ENCODE measurements at places on chromosomes 5 and 9.

DNA sequence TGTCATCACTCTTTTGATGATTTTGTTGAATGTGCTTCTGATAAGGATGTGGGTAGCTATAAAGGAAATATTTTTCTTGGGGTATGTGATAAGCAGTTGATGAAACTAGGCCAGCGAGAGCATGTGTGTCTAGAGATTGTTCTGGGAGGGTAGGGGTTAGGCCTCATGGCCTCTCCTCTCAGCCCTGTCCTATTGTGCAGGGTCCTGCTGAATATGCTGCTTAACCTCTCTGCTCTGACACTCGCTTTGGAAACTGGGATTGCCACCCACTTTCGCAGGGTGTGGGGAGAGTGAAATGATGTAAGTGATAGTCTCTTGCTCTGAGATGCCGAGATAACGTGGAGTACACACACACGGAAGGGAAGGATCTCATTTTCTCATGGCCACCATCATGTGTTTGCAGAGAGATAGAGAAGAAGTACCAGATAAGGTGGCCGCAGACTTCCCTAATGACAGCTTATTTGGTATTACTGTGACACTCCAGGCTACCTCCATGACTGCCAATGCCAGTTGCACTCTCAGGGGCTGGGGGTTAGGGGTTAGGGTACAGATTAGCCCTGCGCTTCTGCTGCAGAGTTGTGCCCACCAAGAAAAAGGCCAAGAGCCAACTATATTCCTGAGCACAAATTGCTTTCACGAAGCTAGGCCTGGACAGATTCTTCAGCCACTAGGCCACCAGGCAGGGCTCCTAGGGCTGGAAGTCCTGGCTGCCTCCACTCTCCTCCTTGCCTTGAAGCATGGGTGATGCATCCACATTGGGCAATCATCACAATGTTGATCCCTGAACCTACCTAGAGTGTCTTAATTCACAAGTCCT, 25.2 kb upstream of the TNFAIP8 start:
- DNase-seq, result no peak

- DNase-seq, result no peak
Observed at GRCh38 chr5:23330726-23331125, 176.7 kb upstream of the PRDM9 start.

DNA sequence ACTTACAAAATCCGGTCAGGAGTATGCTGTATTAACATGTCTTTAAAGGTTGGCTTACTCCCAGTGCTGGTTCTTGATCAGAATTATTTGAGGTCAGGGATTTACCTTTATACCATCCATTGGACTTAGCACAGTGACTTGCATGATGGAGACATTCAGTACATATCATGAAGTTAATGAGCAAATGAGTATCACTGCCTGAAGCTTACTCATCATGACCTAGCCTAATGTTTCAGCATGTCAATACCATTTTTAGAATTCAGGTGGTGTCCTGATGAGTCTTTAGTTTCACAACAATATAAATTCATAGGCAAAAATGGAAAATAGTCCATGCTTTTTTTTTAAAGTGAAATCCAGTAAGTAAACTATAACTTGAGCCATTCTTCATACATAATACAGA, 226.0 kb upstream of the C9orf72 start:
- no peak for DNase-seq

DNA sequence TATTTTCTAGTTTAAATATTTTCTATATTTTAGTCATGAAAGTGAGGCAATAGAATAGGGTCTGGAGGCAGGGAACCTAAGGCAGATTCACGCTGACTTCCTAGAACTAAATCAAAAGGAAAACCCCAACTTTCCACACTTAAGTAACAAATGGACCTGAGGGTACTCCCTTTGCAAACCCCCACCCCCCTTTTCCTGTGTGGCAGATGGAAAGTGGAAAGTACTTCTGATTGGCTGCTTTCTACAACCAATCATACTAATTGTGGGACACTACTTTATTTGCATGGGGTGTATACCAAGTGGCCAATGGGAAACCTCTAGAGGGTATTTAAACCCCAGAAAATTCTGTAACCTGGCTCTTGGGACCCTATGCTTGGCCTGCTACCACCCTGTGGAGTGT, 4.8 kb upstream of the CENPH start:
- DNase-seq, result no peak

DNA sequence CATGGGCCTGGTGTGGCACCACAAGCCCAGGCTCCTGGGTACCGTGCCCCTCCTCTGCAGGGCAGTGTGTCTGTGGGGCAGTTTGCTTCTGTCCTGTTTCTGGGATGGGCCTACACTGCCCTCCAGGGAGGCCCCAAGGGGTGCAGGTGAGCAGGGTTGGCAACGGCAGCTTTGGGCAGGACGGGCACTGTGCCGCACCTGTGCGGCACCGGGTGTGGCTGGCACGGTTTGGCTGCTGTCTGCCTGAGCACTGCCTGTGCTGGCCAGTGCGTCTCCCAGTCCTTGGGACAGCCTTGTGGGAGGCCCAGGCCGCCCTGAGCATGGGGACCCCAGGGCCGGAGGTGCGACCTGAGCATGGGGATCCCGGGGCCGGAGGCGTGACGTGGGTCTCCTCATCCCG, 37.2 kb downstream of the RXRA start:
- no peak for DNase-seq

DNA sequence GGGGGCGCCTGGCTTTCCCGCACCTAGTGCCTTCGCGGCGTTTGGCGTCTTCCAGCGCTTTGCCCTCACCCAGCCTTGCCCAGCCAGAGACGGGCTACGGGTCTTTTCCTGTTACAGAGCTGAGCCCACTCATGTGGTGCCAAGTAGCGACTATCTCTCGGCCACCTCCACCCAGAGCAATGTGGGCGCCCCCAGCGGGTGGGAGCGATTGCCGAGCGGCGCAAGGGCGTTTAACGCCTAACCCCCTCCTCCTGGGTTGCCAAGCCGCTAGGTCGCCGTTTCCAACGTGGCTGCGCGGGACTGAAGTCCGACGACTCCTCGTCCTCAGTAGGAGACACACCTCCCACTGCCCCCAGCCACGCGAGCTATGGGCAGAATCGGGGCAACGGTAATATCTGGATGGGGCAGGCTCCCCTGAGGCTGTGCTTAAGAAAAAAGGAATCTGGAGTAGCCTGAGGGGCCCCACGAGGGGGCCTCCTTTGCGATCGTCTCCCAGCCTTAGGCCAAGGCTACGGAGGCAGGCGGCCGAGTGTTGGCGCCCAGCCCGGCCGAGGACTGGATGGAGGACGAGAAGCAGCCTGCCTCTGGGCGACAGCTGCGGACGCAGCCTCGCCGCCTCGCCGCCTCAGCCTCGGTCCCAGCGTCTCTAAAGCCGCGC, 5.8 kb downstream of the TLX3 start:
- DNase-seq, result no peak

GRCh38 chr5:173790177-173790719, 97.9 kb upstream of the CPEB4 start:
- no peak for DNase-seq

DNA sequence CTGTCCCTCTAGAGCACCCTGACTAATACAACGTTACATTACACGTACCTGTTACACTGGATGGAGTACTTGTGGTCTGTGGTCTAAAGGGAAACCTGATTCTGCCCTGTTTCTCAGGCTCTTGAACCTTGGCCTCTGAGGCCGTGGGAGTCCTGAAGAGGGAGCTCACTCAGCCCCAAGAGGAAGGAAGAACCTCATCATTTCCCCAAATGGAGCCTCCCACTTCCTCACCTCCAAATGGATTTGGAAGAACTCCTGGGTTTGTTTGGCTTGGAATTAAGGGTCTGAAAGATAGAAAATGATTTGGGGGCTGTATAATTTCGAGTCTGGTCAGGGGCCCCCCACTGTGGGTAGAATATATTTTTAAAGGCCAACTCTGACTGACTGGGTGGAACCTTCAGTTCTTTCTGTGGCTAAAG, 200.2 kb downstream of the SEMA6A start:
- DNase-seq, result no peak

- DNase-seq, result no peak
Observed at GRCh38 chr9:74016004-74016403, 481.1 kb upstream of the RORB start.
